ENCODE measurements at places on chromosomes 2 and 18.

DNA sequence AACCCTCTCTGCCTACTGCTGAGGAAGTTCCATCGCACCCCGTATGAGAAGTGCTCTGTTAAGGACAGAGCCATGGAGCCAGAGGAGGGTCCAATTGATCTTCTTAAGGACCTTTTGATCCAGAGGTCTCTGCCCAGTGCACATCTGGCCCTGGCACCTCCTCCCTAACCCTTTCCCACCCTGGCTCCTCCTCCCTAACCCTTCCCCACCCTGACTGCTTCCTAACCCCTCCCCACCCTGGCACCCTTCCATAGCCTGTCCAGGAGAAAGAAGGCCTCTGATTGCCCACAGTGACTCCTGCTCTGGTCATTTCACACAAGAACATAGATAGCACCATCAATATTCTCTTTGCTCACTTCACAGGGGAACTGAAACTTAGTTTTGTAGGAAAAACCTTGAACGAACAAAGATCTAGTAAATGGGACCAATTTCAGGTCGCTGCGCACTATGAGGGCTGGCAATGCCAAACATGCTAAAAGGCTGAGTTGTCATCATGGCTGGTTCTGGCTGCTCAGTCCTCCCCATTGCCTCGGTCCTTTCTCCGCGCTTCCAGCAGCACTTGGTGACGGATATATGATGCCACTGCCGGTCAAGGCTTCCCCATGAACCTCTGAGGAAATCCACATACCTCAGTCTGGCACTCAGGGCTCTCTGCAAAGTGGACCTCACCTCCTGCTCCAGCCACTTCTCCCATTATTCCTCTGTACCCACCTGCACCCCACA lies 49.2 kb downstream of the PKDCC start:
- DNase-seq = no peak

DNA sequence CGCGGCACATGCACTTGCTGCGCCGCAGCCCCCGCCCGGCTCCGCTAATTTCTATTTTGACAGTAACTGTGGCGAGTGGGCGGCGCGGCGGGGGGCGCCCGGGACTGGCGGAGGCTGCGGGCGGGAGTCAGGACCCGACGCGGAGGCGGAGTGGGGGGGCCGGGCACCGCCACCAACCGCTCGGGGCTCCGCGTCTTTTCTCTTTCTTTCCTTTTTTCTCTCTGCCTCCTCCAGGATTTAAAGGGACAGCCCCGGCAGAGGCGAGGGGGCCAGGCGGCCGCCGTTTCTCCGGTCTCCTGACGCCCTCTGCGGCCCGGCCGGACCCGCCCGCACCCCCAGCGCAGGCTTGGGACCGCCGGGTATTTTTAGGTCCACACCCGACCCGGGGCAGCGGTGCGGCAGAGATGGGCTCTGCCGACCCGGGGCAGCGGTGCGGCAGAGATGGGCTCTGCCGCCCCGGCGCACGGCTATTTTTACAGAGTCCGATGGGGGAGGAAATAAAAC lies 460 bp upstream of the ZBTB7C start:
- no peak for DNase-seq

GRCh38 chr2:102005989-102006885 lies 14.5 kb downstream of the IL1R2 start:
- no peak for DNase-seq

DNA sequence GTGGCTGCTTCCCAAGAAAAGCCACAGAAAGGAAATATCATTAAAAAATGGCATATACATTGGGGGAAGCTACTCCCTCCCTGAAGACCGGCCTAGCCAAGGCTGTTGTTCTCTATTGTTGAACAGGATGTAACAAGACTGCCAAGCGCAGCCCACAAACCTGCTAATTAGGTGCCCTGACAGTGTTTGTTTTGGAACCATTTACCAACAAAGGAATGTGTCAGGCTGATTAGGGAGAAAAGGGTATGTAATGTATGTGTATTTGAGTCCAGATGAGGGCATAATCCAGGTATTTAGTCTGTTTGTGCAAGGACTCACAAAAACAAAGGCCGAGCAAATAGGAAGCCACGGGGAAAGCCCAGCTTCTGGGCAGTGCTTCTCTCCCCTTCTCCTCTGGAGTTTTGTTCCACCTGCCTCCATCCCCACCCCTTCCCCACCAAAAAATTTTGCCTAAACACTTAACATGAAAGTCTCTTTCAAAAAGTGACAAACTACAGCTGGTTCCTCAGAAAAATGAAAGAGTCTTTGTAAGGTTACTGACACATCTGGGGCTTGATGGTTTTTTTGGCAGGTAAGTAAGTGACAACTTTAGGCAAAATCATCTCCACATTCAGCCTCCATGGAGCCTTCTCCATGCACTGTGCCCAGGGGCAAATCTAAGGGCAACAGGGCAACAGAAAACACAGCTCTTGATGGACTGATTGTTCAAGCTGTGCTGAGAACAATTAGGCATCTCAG lies 78.3 kb upstream of the FZD5 start:
- DNase-seq = no peak

Data from stimulated activated CD8-positive, alpha-beta memory T cell treated with anti-CD3 and anti-CD28 coated beads, Interleukin-7, amount 100 ng/mL, for 1 hour (primary cell).